Activated CD8-positive, alpha-beta memory T cell treated with anti-CD3 and anti-CD28 coated beads for 4 hours (primary cell): ENCODE measurements at places on chromosomes 11 and 22.
A peak's percentile ranks its signal among the peaks of the same experiment; 100 is the strongest.

DNA sequence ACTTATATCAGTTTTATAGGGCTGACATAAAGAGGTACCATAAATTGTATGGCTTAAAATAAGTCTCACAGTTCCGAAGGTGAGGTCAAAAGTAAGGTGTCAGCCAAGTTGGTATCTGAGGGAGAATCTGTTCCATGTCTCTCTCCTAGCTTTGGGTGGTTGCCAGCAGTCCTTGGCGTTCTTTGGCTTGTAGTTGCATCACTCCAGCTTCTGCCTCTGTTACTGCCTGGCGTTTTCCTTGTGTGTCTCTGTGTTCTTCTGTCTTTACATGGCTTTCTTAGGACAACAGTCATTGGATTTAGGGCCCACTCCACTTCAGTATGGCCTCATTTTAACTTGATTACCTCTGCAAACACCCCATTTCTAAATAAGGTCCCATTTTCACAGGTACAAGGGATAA, 16.7 kb downstream of the MMP7 start:
- no peak for DNase-seq

DNA sequence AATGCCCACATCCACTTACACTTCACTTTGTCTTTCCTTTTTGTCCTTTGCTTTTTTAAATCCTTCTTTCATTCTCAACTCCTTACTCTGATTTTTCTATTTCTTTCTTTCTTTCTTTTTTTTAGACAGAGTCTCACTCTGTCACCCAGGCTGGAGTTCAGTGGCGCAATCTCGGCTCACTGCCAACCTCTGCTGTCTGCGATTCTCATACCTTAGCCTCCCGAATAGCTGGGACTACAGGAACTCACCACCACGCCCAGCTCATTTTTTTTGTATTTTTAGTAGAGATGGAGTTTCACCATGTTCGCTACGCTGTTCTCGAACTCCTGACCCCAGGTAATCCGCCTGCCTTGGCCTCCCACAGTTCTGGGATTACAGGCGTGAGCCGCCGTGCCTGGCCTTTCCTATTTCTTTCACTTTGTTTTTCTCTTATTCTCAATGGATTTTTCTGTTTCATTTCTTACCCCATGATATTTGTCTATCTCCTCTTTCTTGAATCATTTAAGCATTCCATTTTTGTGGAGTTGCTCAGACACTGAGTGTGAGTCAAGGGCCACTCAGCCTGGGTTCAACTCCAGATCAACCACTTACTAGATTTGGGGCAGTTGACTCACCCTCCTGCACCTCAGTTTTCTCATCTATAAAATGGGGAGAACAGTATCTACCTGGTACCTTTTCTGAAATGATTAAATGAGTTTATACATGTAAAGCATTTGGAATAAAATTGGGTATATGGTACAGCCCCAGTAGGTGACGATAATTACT, 7.6 kb downstream of the KCNJ5 start:
- no peak for DNase-seq

GRCh38 chr22:20418211-20418788, 19.3 kb downstream of the SCARF2 start:
- DNase-seq: peak; percentile 51

- DNase-seq: no peak
These were observed 15.3 kb upstream of the PHLDA2 start for GRCh38 chr11:2944530-2944929.

- DNase-seq: no peak
These were observed 17.2 kb upstream of the SMCO4 start for GRCh38 chr11:93560199-93560932.

GRCh38 chr11:36449561-36450096, 60.4 kb downstream of the TRAF6 start:
- no peak for DNase-seq

DNA sequence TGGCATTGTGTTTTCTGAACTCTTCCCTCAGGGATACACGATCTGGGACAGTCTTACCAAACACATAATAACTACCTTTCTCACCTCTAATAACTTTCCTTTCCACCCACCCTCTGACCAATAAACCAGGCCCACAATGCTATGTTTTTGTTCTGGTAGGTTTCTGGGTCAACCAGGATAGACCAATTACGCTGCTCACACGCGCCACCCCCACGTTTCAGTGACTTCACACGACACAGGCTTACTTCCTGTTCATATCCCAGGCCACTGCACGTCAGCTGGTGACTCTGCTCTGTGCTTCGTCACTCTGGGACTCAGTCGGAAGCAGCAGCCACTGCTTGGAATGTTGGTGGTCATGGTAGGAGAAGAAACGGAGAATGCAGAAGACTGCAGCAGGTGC, 2.5 kb downstream of the KRTAP5-4 start:
- DNase-seq: no peak

GRCh38 chr11:131924001-131924400, 553.6 kb downstream of the NTM start:
- DNase-seq: no peak

DNA sequence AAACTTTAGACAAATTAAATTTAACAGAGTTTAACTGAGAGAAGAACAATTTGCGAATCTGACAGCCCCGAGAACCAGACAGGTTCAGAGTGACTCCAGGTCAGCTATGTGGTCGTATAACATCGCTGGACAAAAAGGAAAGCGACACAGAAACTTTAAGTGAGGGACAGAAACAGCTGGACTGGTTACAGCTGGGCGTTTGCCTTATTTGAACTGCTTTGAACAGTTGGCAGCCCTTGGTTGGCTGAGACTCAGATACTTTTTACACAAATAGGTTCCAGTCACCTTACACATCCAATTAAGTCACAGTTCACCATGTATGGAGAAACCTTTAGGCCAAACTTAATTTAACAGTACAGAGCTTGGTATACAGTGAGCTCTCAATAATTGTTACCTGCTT, 436.9 kb downstream of the GUCY1A2 start:
- no peak for DNase-seq

DNA sequence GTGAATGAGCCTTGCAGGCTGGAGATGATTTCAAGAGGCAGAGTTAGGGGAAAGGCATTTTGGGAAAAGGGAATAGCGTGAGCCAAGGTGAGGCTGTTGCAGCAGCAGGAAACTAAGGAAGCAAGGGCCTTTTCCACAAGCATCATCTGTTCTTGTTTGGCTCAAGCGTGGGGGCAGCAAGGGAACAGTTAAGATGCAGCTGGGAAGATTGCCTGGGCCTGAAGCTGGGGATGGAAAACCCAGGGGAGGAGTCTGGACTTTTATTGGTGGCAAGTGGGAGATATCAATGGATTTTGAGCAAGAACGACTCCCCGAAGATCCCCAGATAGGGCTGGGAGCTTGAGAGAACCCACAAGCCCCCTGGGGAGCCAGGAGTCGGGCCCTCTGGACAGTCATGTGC, 27.3 kb upstream of the PICK1 start:
- no peak for DNase-seq

DNA sequence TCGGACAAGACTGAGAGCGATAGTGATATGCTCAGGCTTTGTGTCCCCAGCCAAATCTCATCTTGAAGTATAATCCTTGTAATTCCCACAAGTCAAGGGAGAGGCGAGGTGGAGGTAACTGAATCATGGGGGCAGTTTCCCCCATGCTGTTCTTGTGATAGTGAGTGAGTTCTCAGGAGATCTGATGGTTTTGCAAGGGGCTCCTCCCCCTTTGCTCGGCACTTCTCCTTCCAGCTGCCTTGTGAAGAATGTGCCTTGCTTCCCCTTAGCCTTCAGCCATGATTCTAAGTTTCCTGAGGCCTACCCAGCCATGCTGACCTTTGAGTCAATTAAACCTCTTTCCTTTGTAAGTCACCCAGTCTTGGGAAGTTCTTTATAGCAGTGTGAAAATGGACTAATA, 7.5 kb upstream of the FOLR2 start:
- DNase-seq: no peak

- DNase-seq: no peak
These were observed 244.9 kb downstream of the CASP12 start for GRCh38 chr11:104653407-104653806.

DNA sequence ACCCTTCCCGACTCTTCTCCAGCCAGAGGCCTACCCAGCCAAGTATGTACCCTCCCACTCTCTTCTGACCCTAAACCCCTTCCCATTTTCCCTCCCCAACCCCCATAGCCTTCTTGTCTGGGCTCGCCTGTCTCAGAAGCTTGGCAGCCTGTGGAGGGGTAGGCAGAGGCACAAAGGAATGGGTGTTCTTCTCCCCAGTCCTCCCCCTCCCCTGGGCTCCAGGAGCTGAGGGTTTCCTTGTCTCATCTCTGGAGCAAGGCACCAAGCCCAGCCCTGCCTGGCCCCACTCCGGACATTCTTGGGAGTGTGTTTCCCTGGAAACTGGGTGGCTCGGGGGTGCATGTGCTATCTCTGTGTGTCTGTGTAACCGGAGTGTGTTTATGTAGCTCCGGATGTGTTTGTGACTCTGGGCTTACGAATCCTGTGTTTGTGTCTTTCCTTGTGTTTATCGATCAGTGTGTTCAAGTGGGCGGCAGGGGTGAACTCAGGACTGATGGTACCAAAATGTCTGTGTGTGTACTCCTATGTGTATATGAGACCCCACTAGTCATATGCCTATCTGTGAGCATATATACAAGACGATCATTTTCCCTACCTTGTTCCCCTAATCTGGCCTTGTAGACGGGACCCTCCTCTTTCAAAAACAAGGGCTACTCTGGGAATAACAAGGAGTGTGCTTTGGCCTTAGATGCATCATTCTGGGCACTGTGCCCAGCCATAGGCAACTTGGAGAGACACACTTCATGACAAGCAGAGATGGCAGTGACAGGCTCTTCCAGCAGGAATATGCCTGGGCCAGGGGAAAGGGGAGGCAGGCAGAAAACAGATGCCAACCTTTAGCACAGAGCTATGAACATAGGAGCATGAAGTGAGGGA, 10.9 kb downstream of the PHLDB1 start:
- no peak for DNase-seq

GRCh38 chr11:116192509-116193210, 580.1 kb downstream of the BUD13 start:
- DNase-seq: no peak

- DNase-seq: no peak
These were observed 96.1 kb downstream of the SYT9 start for GRCh38 chr11:7347611-7348431.

DNA sequence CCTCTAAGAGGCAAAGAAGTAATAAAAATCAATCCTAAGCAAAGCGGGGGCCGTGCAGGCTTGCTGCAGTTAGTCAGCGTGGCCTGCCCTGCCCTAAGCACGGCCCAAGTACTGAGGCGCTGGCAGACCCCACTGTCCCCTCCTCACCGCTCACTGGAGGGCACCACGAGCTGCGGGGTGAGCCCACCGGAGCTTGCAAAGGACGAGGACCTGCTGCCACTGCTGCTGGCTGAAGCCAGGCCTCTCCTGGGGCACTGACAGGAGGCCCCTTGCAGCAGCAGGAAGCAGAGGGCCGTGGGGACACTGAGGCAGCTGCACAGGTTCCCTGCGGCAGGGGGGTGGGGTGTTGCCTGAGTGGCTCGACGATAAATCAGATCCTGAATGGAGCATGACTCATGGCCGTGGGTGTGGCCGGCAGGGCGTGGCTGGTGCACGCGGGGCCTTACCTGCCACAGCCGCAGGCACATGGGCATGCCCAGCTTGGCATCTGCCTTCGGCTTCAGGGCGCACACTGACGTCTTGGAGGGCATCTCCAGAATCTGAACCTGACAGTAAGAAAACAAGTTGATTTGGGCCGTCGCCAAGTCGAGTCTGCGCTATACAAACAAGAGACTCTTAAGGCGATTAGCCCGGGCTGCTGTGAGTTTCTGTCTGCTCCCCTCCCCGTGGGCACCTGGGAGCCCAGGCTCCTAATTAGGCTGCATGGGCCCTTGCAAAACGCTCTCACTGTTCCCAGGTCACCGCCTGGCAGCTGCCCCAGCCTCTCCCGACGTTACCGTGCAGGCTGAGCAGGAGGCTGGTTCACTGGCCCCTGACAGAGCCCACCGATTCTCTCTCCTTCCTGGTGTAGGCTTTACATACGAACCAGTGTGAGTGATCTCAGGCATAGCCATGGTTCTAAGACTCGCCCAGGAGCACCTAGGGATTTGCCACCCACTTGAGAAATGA, 45.9 kb downstream of the TBX1 start:
- DNase-seq: no peak

GRCh38 chr22:31538815-31539214, 42.5 kb downstream of the SFI1 start:
- no peak for DNase-seq

DNA sequence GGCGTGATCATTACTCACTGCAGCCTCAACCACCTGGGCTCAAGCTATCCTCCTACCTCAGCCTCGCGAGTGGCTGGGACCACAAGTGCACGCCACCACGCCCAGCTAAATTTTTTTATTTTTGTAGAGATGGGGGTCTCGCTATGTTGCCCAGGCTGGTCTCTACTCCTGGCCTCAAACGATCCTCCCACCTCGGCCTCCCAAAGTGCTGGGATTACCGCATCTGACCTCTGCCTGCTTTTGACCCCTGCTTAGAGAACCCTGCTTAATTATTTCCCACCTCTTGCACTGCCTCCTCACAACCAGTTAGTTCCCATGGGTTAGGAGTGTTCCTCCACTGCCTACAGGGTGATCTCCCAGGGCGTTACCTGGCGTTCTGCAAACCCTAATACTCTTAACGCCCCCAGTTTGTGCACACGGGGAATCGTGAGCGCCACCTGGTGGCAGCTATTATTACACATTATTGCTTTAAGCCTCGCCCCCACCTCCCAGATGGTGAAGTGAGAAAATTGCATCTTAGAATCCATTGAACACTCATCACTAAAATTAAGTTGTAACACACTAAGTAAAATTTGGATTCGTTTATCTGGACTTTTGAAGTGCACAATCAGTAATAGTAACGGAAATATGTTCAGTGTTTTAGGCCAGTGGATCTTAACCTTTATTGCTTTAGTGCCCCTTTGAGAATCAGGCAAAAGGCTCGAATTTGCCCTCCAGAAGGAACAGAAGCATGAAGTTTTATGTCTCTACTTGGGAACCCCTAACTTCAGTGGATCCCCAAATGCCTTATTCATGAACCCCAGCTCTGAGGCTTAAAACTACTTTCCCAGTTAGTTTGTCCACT, 61.4 kb upstream of the ASPHD2 start:
- DNase-seq: peak; percentile 14

GRCh38 chr11:118892514-118892913, 8.8 kb downstream of the CXCR5 start:
- DNase-seq: no peak

DNA sequence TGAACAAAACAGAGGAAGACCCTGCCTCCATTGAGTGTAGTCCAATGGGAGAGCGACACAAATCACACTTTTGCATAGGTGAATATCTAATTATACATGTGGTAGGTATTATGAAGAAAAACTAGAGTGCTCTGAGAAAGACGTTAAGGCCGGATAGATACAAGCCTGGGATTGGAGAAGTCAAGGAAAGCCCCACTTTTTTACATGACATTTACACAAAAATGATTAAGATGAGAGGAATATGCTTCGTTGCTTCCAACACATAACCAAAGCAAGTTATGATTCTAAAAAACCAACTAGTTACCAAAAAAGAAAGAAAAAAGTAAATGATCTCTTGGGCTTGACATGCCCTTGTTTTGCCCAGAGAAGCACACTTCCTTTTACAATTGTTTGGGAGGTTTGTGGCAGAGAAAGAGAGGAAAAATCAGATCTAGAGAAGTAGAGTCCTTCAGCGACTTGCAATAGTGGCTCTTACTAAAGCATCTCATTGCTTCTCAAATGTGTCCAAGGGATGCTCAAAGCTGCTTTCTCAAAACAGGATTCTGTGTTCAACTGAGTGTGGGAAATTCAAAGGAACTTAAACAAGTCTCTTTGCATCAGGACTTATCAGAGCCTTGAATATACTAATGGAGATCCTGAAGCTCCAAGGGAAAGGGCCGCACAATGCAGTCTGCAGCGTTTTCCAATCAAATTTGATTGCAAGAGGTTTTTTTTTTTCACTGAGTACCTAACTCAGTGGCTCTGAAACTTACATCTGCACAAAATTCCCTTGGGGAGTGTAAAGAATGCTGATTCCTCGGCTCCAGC, 38.8 kb downstream of the FLI1 start:
- DNase-seq: no peak
